Stimulated activated CD4-positive, alpha-beta T cell treated with anti-CD3 and anti-CD28 coated beads, Interleukin-2, amount 100 ng/mL, for 24 hours (primary cell): ENCODE measurements at places on chromosomes 7 and 10.
A peak's percentile ranks its signal among the peaks of the same experiment; 100 is the strongest.

GRCh38 chr7:101378751-101379174 lies 16.1 kb downstream of the COL26A1 start:
- DNase-seq = no peak

GRCh38 chr7:25351761-25352160 lies 123.5 kb upstream of the NPVF start:
- DNase-seq = no peak

- no peak for DNase-seq
Observed at GRCh38 chr7:42269161-42269560, 32.2 kb upstream of the GLI3 start.

DNA sequence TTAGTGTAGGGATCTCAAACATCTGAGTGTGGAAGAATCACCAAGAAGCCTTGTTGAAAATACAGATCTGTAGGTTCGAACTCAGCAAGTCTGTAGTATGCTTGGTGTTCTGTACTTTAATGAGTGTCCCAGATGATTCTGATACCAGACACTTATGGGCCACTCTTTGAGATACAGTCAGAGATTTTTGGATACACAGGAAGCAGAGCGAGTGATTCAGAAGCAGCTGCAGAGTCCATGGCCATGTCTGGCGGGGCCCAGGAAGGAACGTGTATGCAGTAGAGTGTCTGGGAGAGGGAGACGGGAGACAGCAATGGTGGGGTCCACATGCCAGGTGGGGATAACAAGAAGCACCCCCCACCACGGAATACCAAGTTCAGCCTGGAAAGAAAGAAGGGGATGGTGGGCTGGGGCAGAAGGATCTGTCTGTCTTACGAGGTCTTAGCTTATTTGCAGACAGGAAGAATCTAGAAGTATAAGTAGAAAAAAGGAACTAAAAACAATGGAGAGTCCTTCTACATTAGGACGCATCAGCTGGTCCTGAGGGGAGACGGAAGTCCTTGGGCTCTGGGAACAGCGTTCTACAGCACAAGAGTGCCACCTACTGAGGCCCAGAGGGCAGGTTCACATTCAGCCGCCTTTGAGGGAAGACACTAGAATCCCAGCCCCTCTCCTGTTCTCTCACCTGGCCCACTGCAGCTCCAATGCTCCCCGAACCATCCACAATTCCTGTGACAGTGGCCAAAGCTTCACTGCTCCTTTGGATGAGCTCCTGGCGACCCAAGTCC lies 55.4 kb downstream of the SLC37A3 start:
- DNase-seq = no peak

GRCh38 chr7:30869794-30870611 lies 41.6 kb upstream of the AQP1 start:
- DNase-seq = no peak

DNA sequence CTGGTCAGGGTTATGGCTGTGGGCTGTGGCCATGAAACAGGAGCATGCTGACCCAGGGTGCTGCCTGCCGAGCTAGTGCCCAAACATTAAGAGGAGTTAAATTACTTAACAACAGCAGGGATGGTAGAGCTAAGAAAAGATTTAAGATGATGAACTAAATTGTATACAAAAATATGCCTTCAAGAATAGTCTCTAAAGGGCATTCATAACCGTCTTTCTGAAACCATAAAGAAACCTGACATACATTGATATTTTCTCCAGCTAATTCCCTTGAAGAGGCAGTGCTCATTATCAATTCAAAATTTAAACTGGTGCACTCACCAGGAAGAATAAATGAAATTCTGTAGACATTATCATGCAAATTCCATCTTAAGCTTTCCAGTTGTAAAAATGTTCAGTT lies 265.8 kb upstream of the TAC1 start:
- no peak for DNase-seq

DNA sequence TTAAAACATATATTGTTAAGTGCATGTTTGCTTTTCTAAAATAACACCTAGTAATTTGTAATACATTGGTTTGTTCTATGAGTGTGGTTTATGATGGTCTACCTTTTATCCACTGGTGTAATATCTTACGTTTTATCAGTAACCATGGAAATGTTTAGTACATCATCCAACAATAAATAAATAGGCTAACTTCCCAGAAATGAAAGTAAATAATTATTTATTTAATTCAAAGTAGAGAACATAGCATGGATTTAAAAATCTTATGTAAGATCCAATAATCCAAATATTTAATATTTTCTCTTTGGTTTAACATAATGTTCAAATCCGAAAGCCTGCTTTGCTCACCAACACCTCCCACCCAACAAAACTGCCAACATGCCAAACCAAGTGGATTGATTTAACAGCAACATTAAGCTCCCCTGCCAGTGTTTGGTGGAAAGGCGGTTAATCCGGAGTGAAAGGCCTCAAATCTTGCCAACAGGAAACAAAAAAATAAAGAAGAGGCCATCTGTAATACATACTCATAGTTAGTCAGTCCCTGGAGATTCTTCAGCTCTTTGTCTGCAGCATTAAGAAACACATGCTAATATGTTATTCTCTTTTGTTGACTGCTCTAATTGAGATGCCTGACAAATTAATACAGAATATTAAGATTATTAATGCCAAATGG lies 897.8 kb downstream of the CNTNAP2 start:
- no peak for DNase-seq

- DNase-seq = no peak
Observed at GRCh38 chr10:4174197-4174596, 389.2 kb upstream of the KLF6 start.

DNA sequence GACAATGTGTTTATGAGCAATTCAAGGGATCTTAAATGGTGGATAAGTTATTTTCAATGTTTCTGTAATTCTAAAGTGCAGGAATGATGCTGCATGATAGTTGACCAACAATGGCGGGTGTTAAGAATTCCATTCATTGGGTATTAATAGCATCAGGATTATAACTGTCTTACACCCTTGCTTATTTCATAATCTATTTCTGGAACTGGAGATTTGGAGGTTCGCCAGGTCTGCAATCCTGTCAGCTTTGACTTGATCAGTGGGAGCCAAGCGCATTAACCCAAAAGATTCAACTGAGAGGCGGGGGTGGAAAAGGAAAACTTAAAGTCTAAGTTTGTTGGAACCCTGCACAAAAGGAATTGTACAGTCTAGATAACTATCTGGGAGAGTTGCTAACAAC lies 114.9 kb upstream of the ZEB1 start:
- no peak for DNase-seq

DNA sequence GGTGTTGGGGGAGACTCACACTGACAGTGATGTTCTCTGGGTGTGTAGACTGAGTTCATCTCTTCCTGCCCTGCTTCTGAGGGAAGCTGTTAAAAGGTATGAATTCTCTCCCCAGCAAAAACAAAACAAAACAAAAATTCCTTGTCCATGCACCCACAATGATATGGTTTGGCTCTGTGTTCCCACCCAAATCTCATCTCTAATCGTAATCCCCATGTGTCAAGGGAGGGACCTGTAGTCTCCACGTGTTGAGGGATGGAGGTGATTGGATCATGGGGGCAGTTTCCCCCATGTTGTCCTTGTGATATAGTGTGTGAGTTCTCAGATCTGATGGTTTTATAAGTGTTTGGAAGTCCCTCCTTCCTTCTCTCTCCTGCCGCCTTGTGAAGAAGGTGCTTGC lies 245.5 kb downstream of the GALNT17 start:
- no peak for DNase-seq

DNA sequence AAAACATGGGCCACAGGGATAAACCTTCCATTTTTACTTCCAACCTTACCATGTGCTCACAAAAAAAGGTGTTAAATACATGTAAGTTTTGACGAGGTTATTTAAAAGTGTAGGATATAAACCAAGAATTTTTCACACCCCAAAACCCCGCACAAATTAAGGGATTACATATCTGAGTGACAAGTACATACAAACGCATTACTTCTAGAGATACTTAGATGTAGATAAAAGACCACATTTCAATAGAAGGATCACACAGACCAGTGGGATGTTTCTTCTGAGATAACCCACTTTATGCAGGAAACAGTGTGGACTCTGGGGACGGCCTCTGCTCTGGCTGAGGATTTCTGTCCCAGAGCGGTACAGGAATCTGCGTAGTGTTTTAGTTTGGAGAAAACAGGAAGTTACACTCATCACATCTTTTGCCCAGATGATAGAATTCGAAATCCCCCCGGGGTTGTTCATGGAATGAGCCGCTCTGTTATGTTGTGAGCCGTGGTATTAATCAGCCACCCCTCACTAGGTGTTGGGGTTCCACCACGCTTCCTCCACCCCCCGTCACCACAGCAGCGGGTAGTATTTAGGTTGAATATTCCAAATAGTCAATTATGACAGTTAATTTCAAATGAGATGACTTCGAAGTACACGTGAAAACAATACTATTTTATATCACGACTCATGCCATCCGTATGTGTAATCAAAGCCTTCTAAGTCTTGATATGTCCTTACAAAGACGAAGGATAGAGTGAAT lies 1.3 kb upstream of the CUL1 start:
- peak; percentile 74 for DNase-seq

DNA sequence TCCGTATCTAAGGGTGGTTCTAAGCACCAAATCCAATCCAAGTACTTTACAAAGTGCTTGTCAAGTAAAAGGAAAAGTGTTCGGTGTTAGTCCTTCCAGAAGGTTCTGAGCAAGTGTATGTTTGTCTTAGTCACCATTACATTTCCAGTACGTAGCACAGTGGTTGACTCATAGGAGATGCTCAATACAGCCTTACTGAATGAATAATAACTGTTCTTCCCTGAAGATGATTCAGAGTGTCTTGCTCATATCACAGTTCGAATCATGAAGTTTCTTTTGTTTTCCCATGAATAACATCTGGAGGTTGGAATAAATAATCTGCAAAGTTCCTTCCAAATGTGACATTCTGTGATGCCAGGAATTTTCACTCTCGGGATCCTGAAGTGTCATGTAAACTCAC lies 53.4 kb downstream of the WNT2 start:
- DNase-seq = no peak

GRCh38 chr10:42888504-42889095 lies 106.0 kb downstream of the BMS1 start:
- no peak for DNase-seq

DNA sequence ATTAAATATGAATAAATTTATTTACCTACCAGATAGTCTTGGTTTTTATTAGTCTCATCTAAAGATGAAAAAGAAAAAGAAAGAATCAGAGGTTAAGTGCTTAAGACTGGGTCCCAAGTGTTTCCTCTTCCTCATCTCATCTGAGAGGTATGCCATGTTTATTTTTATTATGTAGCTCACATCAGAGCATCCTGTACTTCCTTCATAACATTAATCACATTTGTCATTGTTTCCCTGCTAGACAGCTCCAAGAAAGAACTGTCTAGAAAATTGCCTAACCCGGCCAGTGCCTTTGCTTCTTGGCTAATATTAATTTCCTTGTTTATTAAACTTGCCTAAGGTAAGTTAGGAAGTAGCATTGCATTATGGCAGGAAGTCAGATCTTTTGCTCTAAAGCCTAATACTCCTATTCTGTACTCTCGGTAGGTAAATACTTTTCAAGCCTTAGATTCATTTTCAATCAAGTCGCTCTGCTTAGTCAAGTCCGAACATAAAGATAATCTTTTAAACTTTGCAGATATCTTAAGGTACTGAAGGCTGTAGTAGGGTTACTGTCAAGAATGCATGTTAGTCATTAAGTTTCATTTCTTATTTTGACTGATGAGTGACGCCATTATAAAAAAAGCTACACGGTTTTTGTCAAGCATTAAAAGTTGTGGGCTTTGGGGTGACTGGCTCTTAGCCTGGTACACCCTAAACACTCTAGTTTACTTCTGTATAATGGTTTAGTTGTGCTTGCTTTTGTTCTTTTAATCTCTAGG lies 47.4 kb downstream of the ZMYND11 start:
- no peak for DNase-seq

DNA sequence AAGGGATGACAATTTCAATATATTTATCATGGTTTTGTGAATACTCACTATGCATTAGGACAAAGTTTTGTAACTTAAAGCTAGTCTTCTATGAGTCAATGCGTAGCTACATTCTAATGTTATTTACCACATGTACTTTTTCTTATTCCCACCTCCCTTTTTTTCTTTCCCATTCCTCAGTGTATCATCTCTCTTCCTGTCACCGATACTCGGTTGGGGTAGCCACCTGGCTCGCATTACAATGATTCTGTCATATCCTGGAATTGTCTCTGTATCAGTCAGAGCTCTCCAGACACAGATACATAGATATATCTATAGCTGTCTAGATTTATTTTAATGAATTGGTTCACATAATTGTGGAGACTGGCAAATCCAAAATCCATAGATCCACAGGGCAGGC lies 9.8 kb upstream of the RALA start:
- no peak for DNase-seq

GRCh38 chr7:73778801-73779389 lies 8.8 kb upstream of the CLDN3 start:
- DNase-seq = no peak

DNA sequence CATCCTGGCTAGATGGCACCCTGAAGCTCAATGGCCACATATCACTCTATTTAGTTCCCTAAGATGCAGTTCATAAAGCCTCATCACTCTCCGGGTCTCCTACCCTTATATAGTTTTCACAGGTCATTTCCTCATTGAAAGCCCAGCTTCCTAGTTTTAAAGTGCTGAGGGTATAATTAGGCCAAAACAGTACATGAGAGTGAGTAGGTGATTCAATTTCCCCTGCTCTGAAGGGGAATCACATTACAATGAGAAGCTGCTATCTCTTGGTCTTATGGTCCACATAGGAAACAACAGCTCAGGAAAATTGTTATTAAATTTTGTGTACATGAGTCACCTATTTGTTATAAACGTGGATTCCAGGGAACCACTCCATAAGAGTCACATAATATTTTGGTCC lies 162.0 kb downstream of the SEMA3E start:
- DNase-seq = no peak

DNA sequence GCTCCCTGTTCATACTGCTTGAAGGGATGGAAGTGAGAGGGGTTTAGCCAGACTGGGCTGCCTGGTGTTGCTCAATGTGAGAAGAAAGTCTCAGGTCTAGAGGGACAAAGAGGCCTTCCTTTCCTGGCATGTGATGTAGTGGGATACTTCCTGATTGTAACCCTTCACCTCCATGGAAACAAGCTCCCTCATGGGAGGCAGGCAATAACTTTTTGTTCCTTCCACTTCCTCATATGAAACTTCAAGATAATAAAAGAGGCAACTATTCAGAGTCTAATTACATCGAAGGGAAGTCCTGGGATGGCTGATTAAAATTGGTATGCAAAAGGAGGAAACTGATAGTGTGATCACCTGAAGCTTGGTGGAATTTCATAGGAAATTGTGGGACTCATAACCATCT lies 84.1 kb upstream of the ETV1 start:
- DNase-seq = no peak

DNA sequence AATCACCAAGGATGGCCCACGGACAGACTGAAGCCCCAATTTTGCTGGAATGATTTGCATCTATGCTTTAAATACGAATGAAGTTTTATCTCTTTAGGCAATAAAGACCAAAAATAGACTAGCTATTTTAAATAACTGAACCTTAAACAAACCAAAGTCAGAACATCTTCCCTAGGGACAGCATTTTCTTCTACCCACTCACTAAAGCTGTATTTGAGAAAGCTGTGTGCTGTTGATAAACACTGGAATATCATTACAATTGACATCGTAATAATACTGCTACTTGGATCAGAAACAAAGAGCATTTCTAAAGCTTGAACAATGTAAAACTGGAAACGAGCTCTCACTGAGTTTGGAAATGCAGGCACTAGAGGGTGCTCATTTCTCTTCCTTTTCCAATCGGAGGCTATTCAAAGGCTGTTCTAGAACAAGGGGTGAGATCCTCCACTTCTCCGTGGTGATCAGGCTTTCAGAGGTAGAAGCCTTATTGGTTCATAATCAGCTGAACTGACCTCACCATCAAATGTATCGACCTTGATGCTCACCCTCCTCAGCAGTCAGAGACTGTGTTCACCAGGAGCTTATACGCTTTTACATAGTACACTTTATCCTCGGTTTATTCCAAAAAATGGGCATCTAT lies 225.3 kb upstream of the PRSS1 start:
- no peak for DNase-seq
